ENCODE measurements at places on chromosomes 2 and 18.

- DNase-seq, result no peak
Observed at GRCh38 chr2:74137651-74138599, 9.8 kb downstream of the BOLA3 start.

GRCh38 chr2:20180676-20181648 is 44.0 kb downstream of the SDC1 start:
- DNase-seq, result no peak

GRCh38 chr2:42513252-42513918 is 19.6 kb upstream of the KCNG3 start:
- DNase-seq, result peak; percentile 54

DNA sequence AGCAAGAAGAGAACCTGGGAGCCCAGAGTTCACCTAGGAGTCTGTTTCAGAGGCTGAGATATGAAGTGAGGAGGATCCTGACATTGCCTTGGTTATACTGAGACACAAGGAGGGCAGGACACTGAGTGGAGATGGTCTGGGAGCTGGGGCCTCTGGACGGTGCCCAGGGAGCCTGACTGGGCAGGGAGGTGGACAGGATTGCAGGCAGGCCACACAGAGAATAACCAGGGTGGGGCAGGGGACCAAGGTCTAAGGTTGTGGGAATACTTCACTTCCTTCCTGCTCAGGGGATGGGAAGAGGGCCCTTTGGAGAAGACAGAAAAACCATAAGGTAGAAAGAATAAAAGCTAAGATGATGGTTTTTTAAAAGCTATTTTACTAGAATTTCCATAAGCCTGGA is 18.7 kb downstream of the EDAR start:
- no peak for DNase-seq

GRCh38 chr18:36493349-36494159 is 196.0 kb downstream of the FHOD3 start:
- DNase-seq, result peak; percentile 71

DNA sequence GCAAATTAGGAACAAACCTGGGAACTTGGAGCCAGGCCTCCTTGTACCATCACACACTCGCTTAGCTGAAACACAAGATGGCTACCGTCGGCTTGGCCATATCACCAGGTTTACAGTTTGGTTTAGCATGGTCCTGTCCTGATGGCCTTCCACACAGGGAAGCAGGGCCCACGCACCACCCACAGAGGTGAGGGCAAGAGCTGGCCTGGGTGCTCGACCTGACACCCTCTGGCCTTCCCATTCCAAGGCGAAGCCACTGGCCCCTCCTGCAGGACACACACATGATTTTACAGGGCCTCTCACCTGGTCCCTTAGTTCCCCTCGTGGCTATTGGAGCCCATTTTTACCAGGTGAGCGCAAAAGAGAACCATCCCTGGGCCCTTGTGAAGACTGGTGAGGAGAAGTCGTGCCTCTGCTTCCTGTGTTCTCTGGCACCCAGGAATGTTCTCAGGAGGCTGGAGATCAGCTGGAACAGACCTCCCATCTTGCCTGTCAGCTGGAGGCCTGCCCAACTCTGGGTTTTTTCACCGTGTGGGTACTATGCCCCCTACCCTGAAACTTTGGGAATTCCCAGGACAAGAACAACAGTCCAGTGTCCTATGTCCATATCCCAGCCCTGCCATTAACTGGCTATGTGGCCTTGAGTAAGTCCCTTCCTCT is 53.0 kb upstream of the FOSL2 start:
- DNase-seq, result peak; percentile 28

DNA sequence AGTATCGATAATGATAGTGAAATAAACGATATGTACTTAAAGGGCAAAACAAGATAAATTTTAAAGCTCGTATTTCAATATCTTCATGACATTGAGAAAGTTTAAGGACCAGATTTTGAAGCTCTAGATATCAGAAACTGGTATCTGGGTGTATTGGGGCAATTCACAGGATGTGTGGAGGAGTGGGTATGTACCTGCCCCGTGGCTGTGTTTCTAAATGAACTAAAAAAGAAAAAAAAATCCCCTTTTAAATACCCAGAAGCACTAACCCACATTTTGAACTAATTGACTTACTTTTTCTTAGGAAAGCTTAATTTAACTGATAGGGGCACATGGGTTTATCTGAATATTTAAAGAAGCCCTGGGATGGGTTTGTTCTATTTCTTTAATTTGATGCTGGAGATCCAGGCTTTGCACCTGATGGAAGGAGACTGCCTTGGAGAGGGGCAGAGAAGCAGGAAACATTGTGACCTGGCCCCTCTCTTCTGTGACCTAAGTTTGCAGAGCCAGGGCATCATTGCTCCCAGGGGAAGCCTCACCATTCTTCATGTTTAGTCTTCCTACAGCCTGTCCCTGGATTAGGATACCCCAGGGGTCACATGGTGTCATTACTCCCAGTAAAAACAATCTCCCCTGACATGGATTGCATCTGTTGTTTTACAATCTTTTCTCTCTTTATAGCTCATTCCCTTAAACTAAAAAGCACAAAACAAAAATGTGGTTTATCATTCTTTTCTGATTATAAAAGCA is 7.6 kb upstream of the KCTD1 start:
- no peak for DNase-seq

- no peak for DNase-seq
Observed at GRCh38 chr2:111519071-111519470, 364.9 kb downstream of the ANAPC1 start.

- DNase-seq, result no peak
Observed at GRCh38 chr2:196149948-196150347, 21.4 kb downstream of the STK17B start.

DNA sequence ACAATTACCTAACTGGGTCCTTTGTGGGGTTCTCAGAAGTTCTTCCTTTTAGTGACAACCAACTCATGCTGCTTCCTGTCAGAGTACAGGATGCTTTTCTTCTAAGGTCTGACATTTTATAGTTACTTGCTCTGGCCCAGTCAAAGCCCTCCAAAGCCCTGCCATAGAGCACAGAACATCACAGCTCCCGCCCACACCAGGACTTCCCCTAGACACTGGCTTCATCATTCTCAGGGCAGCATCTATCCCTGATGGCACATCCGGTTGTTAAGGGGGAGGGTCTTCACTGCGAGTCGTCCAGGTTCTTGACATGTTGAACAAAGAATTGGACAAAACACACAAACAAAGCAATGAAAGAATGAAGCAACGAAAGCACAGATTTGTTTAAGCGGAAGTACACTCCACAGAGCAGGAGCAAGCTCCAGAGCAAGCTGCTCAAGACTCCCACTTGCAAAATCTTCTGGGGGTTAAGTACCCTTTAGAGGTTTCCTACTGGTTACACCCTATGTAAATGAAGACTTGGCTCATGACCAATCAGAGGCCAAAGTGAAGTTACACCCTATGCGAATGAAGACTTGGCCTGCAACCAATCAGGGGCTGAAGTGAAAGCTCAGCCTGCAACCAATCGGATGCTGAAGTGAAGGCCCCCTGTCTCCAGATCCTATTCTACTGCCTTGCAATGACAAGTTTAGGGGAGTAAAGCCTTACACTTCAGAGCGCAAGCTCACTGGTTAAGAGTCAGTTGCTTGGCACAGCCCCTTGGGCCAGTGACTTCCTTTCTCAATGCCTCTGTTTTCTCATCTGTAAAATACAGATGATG is 79.0 kb downstream of the HDAC4 start:
- no peak for DNase-seq

GRCh38 chr2:174836377-174836994 is 72.2 kb upstream of the CHRNA1 start:
- DNase-seq, result peak; percentile 93

GRCh38 chr2:149562324-149562723 is 25.3 kb downstream of the MMADHC start:
- DNase-seq, result peak; percentile 89

DNA sequence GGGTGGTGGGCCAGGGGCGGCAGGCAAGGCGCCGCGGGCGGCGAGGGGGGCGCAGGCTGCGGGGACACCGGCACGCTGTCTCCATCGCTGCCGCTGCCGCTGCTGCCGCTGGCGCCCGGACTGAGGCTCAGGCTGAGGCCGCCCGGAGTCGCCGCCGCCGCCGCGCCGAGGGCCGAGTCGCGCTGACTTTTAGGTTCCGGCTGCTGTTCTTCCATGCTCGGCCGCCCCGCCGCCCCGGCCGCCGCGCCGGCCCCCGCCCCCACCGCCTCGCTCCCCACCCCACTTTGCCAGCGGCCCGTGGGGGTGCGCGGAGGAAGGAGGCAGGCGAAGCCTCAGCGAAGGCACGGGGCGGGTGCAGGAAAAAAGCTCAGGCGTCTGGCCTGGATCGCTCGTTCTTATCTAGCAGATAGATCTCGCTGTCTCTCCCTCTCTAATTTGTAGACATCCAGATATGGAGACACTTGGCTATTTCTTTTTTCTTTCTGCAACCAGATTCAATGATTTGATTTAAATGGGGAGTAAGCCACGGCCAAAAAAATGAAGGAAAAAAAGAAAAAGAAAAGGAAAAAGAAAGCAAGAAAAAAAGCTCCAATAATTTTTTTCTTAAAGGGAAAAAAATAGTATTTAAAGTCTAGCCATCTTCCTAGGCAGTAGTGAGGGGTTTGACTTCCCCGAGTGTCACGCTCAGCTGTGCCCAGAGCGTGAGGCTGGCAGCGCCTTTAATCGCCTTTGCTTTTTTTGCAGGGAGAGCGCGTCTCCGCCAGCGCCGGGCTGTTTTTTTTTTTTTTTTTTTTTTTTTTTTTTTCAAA is at the start of gene EN1:
Gene EN1 (minus strand): TSS at position 696 of the 809 bp plus-strand sequence. CDS start 481 bp downstream, at position 215.
- DNase-seq, result no peak

- DNase-seq, result peak; percentile 55
Observed at GRCh38 chr2:239025096-239025801, 177.4 kb downstream of the TWIST2 start.

DNA sequence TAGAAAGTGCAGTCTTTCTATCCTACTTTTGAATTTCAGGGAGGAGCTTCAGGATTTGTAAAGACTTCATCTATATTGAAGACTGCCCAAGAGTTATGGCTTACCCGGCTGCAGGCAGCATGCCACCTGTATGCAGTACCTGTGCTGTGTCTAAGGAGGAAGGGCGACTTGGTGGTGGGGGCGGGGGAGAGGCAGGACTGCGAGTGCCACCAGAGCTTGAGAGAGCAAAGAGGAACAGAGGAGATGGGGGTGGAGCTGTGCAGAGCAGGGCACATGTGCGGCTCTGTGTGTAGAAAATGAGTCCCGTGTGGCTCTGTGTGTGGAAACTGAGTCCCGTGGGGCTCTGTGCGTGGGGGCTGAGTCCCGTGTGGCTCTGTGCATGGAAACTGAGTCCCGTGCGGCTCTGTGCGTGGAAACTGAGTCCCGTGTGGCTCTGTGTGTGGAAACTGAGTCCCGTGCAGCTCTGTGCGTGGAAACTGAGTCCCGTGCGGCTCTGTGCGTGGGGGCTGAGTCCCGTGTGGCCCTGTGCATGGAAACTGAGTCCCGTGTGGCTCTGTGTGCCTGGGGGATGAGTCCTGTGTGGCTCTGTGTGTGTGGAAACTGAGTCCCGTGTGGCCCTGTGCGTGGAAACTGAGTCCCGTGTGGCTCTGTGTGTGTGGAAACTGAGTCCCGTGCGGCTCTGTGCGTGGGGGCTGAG is 43.2 kb downstream of the LDLRAD4 start:
- DNase-seq, result no peak

GRCh38 chr2:6657855-6658254 is 207.9 kb downstream of the CMPK2 start:
- no peak for DNase-seq

DNA sequence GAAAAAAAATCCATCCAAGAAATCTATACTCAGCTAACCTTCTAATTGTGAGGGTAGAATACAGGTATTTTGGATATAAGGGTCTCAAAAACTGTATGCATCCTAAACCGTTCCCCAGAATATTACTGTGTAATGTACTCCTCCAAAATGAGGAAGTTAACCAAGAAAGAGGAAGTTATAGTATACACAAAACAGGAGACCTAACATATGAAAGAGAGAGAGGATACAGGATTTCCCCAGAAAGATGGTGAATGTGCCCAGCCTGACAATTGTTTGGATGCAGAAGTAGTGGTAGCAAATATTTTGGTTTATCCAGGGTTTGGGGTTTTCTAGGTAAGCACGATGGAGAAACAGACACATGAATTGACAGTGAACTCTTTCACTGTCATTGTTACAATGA is 50.6 kb downstream of the GALNT3 start:
- DNase-seq, result no peak

GRCh38 chr2:149924028-149924427 is 336.5 kb upstream of the MMADHC start:
- peak; percentile 83 for DNase-seq

DNA sequence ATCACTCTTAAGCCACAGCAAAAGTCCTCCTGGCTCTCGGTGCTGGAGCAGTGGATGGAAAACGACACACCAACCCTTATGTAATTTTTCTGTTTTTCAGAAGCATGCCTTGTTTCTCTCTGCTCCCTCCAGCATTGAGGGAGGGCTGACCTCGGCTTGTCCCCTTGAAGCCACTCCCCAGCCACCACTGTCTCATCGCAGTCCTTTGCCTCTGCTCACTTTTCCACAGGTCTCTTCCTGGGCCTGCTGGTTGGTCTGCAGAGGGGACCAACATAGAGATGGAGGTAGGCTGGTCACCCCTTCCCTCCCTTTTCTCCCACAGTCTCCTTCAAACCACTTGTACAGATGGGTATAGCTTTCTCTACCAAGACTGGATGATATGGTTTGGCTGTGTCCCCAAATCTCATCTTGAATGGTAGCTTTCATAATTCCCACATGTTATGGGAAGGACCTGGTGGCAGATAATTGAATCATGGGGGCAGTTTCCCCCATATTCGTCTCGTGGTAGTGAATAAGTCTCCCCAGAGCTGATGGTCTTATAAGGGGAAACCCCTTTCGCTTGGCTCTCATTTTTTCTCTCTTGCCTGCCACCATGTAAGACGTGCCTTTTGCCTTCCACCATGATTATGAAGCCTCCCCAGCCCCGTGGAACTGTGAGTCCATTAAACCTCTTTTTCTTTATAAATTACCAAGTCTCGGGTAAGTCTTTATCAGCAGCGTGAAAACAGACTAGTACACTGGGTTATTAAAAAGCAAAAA is 14.3 kb upstream of the RIOK3 start:
- no peak for DNase-seq
